ENCODE measurements at places on chromosomes 1 and 21. TPM values are rescaled to one million over a fixed set of nuclear protein-coding genes. Genes with fewer than 3 reads are reported as not detected.

DNA sequence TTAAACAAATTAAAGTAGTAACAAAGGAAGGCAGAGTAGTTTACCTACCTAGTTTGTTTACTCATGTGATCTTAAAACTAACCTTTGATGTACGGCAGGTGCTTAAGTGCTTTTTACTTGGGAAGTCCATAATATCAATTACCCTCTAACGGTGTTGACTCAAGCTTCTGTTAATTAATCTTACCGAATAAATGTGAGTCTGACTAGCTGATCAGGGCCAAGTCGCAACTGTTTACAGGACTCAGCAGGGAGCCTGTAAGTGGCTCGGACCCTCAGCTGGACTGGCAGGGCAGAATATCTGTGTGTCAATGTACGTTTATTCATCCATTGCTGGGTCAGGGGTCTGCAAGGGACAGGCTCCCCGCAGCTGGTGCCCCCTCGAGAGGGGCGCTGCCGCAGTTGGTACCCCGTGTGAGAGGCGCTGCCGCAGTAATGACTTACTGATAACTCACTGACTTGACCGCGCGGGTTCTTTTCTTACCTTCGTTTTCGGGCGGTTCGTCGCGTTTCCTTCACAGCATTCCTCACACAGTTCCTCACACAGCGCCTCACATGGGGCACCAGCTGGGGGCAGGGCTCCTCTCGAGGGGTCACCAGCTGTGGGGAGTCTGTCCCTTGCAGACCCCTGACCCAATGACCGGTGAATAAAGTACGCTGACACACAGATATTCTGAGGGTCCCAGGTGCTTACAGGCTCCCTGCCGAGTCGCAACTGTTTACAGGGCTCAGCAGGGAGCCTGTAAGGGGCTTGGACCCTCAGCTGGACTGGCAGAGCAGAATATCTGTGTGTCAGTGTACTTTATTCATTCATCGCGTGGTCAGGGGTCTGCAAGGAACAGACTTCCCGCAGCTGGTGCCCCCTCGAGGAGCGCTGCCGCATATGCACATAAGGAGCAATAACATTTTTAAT, 3.0 kb downstream of the FMO1 start:
- peak; percentile 46 for DNase-seq
- peak overlapping the region; percentile 83 for H3K4me3 ChIP-seq
- H3K27ac ChIP-seq = peak overlapping the region; percentile 85
- H3K36me3 ChIP-seq = no peaks in the 10 kb centered on the region
- peaks cover 19% of the 10 kb centered on the region for H3K4me1 ChIP-seq

GRCh38 chr1:204340081-204340889, 19.4 kb downstream of the PLEKHA6 start:
- peaks cover 3% of the 10 kb centered on the region for H3K4me1 ChIP-seq
- no peaks in the 10 kb centered on the region for H3K36me3 ChIP-seq
- DNase-seq = no peak
- no peaks in the 10 kb centered on the region for H3K27me3 ChIP-seq

ITGB2 gene
- total RNA-seq = 1.1 TPM

- no peak for DNase-seq
- H3K27me3 ChIP-seq = no peaks in the 10 kb centered on the region
- no peak overlapping the region for H3K27ac ChIP-seq
- H3K4me3 ChIP-seq = no peak overlapping the region
Observed at GRCh38 chr1:92601044-92601443, 114.3 kb upstream of the GFI1 start.

- no peaks in the 10 kb centered on the region for H3K36me3 ChIP-seq
- H3K4me3 ChIP-seq = no peak overlapping the region
- no peak overlapping the region for H3K27ac ChIP-seq
- no peak for DNase-seq
- H3K4me1 ChIP-seq = peaks cover 6% of the 10 kb centered on the region
Observed at GRCh38 chr1:2588661-2589430, 2.3 kb downstream of the PRXL2B start.

BACH1 gene
- 65.2 TPM for total RNA-seq

DNA sequence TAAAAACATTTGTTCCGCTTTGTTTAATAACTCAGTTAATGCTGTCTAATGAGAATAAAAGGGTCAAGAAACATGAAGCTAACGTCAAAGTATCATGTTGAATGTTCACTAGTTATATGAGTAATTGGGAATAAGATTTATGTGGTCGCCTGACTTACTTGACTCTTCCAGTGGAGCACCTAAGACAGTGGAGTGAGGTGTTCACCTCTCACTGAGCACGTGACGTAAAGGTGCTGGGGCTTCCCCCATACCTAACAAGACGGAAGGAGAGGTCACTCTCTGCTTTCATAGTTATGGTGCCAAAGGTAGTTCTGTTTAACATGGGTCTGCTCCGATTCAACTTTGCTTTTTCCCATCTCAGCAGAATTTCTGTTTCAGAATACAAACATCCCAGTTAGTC, 686 bp downstream of the KMO start:
- no peak for DNase-seq
- no peaks in the 10 kb centered on the region for H3K27me3 ChIP-seq
- H3K36me3 ChIP-seq = no peaks in the 10 kb centered on the region
- no peak overlapping the region for H3K4me3 ChIP-seq
- H3K4me1 ChIP-seq = no peaks in the 10 kb centered on the region
- no peak overlapping the region for H3K27ac ChIP-seq

DNA sequence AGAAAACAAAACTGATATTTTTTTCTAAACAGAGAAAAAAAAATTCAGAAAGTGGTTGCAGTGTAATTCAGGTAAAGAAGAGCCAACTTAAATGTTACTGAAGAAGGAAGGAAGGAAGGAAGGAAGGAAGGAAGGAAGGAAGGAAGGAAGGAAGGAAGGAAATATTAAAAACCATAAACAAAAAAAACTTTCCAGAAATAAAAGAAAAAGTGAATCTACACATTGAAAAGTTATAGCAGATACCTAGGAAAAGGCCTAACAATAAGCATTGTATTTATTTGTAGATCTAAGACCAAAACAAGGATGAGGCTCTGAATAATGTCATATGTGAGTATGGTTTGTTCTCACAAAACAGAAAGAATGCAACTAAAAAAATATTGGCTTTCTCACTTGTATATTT, 345.4 kb upstream of the NR5A2 start:
- peaks cover 15% of the 10 kb centered on the region for H3K4me1 ChIP-seq
- H3K4me3 ChIP-seq = no peak overlapping the region
- H3K36me3 ChIP-seq = no peaks in the 10 kb centered on the region
- DNase-seq = no peak
- H3K27me3 ChIP-seq = no peaks in the 10 kb centered on the region
- no peak overlapping the region for H3K27ac ChIP-seq

- no peak overlapping the region for H3K27ac ChIP-seq
- H3K27me3 ChIP-seq = no peaks in the 10 kb centered on the region
- no peaks in the 10 kb centered on the region for H3K4me1 ChIP-seq
- DNase-seq = no peak
Observed at GRCh38 chr1:237910834-237911233, 20.1 kb upstream of the ZP4 start.

- H3K4me3 ChIP-seq = no peak overlapping the region
- DNase-seq = no peak
- H3K4me1 ChIP-seq = peaks cover 13% of the 10 kb centered on the region
- no peaks in the 10 kb centered on the region for H3K36me3 ChIP-seq
- no peak overlapping the region for H3K27ac ChIP-seq
Observed at GRCh38 chr1:34839526-34840305, 19.8 kb downstream of the SMIM12 start.

GRCh38 chr1:98550076-98550475, 111.4 kb upstream of the SNX7 start:
- H3K4me3 ChIP-seq = no peak overlapping the region
- no peak overlapping the region for H3K27ac ChIP-seq
- no peaks in the 10 kb centered on the region for H3K36me3 ChIP-seq
- no peaks in the 10 kb centered on the region for H3K4me1 ChIP-seq

ROR1 gene
- 37.2 TPM for total RNA-seq

DNA sequence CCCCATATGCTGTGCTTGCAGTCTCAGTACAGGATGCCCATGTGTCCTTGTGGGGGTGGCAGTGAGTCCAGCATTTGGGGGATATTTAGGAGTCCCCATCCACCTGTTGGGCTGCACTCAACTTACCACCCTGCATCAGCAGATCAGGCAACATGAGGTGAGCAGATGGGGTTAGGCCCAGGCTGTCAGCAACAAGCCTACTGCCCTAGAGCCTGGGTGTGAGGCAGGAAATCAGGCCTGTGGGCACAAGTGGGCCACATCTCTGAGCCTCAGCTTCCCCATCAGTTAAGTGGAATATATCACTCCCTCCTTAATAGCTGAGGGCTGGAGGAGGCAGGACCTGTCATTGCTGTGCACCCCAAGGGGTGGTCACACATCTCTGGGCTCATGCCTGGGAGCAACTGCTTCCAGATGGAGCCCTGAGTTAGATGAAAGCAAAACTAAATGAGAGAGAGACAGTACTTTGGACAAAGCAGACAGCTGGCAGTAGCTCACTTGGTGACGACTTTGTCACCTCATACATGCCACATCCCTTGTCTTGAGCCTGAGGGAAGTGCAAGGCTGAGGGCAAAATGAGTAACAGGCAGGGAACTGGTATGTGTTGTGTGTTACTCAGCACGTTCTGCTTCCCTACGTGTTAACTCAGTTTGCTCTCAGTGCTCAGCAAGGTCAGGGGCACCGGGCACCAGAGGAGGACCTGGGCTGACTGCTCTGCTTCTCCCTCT, 48.4 kb downstream of the TRIM11 start:
- no peaks in the 10 kb centered on the region for H3K27me3 ChIP-seq
- no peak overlapping the region for H3K27ac ChIP-seq

CHIA gene
- total RNA-seq = not detected

DNA sequence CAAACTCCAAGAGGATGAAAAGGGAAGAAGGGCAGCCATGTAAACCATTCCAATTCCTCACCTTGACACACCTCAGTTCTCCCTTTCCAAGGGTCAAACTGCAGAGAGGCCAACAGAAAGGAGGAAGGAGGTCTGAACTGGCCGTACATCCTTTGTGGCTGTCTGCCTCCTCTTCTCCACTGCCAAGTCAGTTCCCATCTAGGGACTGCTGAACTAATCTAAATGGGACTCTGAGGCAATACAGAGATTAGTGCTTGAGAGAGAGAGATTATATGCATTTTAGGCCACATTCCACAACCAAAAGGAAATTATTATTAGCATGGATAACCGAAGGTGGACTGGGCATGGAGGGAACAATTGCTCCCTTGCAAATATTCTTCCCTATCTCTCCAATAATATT, 2.7 kb downstream of the ARHGEF11 start:
- no peak for DNase-seq
- H3K36me3 ChIP-seq = no peaks in the 10 kb centered on the region
- H3K4me3 ChIP-seq = no peak overlapping the region
- no peak overlapping the region for H3K27ac ChIP-seq
- H3K27me3 ChIP-seq = no peaks in the 10 kb centered on the region

VPS72 gene
- 86.0 TPM for total RNA-seq

PKLR gene
- total RNA-seq = not detected

DNA sequence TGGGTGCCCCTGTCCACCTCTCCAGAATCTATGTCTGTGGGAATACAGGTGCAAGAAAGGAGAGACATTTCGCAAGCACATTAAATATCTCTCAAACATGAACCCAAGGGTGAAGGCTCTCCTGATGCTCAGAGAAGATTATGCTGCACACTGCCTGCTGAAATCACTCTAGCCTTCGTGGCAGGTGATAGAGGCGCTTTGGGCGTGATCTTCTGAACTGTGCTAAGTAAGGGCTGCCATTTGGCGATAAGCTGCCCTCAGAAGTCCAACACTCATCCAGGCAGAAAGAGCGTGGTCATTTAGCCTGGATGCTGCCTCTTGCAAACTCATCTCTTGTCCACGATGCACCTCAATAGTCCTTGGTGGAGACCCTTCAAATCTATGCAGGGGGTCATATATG, 241.9 kb downstream of the KAZN start:
- no peak overlapping the region for H3K4me3 ChIP-seq
- no peaks in the 10 kb centered on the region for H3K27me3 ChIP-seq
- no peaks in the 10 kb centered on the region for H3K36me3 ChIP-seq

- H3K27me3 ChIP-seq = no peaks in the 10 kb centered on the region
- no peaks in the 10 kb centered on the region for H3K36me3 ChIP-seq
- H3K4me3 ChIP-seq = no peak overlapping the region
- no peak overlapping the region for H3K27ac ChIP-seq
Observed at GRCh38 chr1:91454136-91454535, 46.5 kb upstream of the CDC7 start.

OR2M3 gene
- not detected for total RNA-seq

DNA sequence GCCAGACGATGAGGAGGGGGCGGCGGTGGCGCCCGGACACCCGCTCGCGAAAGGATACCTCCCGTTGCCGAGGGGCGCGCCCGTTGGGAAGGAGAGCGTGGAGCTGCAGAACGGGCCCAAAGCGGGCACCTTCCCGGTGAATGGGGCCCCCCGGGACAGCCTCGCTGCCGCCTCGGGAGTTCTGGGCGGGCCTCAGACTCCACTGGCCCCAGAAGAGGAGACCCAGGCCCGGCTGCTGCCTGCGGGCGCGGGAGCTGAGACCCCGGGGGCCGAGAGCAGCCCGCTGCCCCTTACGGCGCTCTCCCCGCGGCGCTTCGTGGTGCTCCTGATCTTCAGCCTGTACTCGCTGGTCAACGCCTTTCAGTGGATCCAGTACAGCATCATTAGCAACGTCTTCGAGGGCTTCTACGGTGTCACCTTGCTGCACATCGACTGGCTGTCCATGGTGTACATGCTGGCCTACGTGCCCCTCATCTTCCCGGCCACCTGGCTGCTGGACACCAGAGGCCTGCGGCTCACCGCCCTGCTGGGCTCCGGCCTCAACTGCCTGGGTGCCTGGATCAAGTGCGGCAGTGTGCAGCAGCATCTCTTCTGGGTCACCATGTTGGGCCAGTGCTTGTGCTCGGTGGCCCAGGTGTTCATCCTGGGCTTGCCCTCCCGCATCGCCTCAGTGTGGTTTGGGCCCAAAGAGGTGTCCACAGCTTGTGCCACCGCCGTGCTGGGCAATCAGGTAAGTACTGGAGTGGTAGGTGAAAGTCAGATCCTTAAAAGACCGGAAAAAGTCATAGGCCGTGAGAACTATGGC, 588 bp downstream of the FLVCR1 start:
- H3K27me3 ChIP-seq = no peaks in the 10 kb centered on the region
- H3K36me3 ChIP-seq = no peaks in the 10 kb centered on the region
- DNase-seq = no peak
- H3K4me3 ChIP-seq = peak overlapping the region; percentile 59
- peak overlapping the region; percentile 81 for H3K27ac ChIP-seq
- H3K4me1 ChIP-seq = peaks cover 14% of the 10 kb centered on the region

DNA sequence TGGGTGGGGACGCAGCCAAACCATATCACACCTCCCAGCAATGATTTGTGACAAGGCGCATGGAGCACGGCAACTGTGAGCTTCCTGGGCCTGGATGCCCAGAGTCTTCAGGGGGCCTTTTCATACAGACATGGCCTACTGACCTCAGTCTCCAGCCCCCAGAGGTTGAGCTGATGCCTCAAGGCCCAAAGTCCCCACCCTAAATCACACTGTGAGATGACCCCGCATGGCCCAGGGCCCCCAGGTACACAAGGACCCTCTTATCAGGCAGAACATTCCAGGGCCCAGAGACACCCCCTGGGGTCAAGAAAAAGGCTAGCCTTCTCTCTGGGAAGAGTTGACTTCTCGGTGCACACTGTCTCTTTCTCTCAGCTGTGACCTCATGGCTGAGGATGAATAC, 179.7 kb upstream of the C1orf174 start:
- H3K27me3 ChIP-seq = no peaks in the 10 kb centered on the region
- no peak for DNase-seq
- H3K27ac ChIP-seq = no peak overlapping the region
- no peaks in the 10 kb centered on the region for H3K4me1 ChIP-seq

Measured in Caco-2 (cell line).